ENCODE measurements at places on chromosomes 6 and 20.

DNA sequence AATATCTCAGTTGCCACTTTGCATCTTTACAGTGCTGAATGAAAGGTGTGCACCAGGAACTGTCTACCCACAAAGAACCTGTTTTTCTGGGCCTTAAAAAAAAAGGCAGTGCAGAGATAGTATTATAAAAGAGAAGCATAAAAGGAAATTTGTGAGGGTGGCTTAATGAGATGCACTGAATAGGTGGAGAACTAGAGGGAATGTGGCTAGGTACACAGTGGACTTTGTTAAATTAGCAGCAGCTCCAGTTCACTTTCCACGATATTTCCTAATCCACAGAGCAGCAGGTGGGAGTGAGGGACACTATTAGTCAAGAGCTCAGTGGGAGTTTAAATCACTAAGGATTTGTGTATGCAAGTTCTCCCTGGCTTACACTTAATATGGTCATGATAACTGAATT lies 38.8 kb downstream of the MAP7 start:
- no peak for DNase-seq

GRCh38 chr20:438571-439469 lies 23.5 kb downstream of the TBC1D20 start:
- DNase-seq, result no peak

- DNase-seq, result no peak
These were observed 234.1 kb downstream of the TMEM242 start for GRCh38 chr6:157089258-157089657.

DNA sequence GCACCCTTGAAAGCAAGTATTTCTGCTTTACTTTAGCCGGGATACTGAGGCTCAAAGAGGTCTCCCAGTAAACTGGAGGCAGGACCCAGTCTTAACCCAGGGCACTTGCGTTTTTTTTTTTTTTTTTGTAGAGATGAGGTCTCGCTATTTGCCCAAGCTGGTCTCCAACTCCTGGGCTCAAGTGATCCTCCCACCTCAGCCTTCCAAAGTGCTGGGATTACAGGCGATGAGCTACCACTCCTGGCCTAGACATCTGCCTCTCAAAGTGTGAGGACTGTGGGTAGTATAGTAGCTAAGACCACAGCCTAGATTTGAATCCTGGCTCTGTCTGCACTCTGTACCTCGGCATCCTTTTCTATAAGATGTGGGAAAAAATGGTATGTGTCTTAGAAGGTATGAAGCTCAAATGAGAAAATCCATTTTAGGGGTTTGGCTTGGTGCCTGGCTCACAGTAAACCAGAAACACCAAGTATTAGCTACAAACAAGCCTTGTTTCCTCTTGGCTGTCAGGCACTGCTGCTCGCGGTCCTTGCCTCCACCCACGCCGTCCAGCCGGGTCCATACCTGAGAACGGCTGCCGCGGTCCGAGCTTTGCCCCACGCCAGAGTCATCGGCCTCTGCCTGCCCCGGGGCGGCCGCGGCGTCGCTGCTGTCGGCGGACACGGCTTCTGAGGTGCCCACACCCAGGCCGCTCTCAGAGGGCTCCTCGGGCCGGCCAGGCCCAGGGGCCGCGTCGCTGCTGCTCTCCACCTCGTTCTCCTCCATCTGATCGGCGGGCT lies 1.2 kb downstream of the ZNF335 start:
- no peak for DNase-seq

GRCh38 chr6:147053311-147053921 lies 150.8 kb upstream of the STXBP5 start:
- no peak for DNase-seq
